Thymus (tissue), 14 donors: ENCODE measurements at places on chromosomes 1 and 21. TPM values are rescaled to one million over a fixed set of nuclear protein-coding genes. Genes with fewer than 3 reads are reported as not detected.

GRCh38 chr1:13550663-13551062 lies 33.0 kb upstream of the PDPN start:
- no peaks in the 10 kb centered on the region for H3K4me1 ChIP-seq
- DNase-seq, result no peak
- H3K36me3 ChIP-seq, result no peaks in the 10 kb centered on the region
- no peak overlapping the region for H3K27ac ChIP-seq
- H3K27me3 ChIP-seq, result no peaks in the 10 kb centered on the region

GRCh38 chr1:209924390-209924789 lies 13.6 kb upstream of the SYT14 start:
- no peaks in the 10 kb centered on the region for H3K36me3 ChIP-seq
- H3K27me3 ChIP-seq, result no peaks in the 10 kb centered on the region
- no peak for DNase-seq

DNA sequence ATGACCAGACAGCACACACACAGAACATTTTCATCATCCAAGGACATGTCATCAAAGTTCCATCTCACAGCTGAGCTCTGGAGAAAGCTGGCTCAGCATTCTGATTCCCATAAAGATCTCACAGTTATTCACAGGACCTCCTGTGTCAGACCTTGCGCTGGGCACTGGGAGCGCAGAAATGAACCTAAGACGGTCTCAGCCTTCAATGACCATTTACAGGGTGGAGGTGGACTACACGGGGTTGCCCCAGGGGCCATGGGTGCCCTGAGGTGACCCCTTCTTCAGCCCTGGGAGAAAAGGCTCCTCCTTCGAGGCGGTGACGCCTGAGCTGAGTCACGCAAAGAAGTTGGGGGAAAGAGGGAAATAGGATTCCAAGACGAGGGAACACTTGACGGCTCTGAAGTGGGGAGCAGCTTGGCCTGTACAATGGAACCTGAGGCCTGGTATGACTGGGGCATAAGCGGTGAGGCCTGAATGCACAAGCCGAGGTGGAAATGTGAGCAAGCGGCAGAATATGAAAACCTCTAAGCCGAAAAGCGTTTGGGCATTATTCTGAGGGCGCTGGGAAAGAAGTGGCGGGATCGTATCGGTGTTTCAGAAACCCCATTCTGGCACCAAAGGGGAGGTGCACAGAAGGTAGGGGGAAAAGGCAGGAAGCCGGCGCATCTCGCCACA lies 797 bp downstream of the CC2D1B start:
- peak; percentile 8 for DNase-seq
- H3K4me3 ChIP-seq, result peak overlapping the region; percentile 85
- peaks cover 24% of the 10 kb centered on the region for H3K36me3 ChIP-seq
- H3K4me1 ChIP-seq, result peaks cover 24% of the 10 kb centered on the region
- H3K27ac ChIP-seq, result peak overlapping the region; percentile 84

GRCh38 chr21:32520875-32521735 lies 64.2 kb downstream of the TCP10L start:
- no peaks in the 10 kb centered on the region for H3K27me3 ChIP-seq
- H3K4me3 ChIP-seq, result no peak overlapping the region
- H3K4me1 ChIP-seq, result peaks cover 6% of the 10 kb centered on the region
- peak overlapping the region; percentile 1 for H3K27ac ChIP-seq
- DNase-seq, result no peak

DNA sequence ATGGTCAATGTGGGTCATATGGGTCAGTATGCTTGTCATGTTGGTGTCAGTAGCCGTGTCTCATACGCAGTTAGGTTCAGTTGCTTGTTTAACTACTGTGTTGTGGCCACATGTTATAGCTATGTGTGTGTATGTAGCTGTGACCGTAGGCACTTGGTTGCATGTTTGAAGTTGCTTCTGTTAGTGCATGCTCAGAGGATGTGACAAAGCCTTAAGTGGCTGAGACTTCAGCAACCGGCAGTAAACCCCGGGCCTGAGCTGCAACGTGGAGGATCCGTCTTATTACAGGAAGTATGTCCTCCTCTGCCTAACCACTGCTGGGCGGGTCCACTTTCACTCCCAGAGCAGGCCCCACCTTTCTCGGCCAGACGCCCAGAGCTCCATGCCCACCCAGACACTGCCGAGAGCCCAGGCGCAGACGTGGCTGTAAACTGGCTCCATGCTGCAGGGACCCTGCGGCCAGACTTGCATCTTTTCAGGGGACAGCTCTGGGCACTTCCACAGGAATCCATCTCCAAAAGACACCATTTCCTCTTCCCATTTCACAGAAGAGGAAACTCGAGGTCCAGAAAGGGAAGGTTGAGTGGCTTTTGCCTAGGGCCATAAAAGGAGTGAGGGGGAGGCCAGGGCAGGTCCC lies 2.2 kb downstream of the TCEA3 start:
- no peaks in the 10 kb centered on the region for H3K36me3 ChIP-seq
- peaks cover 20% of the 10 kb centered on the region for H3K4me1 ChIP-seq
- H3K27ac ChIP-seq, result no peak overlapping the region

GRCh38 chr1:228646717-228647522 lies 88.4 kb upstream of the RHOU start:
- no peaks in the 10 kb centered on the region for H3K36me3 ChIP-seq
- H3K4me3 ChIP-seq, result peak overlapping the region; percentile 46
- H3K4me1 ChIP-seq, result peaks cover 16% of the 10 kb centered on the region
- H3K27ac ChIP-seq, result no peak overlapping the region

DNA sequence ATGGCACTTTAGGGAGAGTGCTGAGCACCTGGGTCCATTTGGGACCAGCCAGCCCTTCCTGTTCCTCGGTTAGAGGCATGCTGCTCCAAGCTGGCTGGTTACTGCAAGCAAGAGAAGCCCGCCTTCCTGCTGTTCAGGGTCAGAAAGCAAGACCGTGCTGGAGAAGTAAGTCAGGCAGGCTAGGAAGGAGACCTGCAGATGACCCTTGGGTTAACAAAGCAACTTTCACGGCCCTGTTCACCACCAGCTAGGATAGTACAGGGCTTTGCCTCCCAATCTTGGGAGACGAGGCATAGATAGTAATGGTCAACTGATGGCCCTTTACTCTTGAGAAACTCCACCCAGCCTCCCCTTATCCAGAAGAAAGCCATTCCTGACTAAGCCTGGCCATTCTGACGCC lies 136.1 kb downstream of the DHRS3 start:
- no peak for DNase-seq
- H3K36me3 ChIP-seq, result peaks cover 10% of the 10 kb centered on the region
- peak overlapping the region; percentile 57 for H3K27ac ChIP-seq
- H3K4me1 ChIP-seq, result peaks cover 56% of the 10 kb centered on the region
- no peaks in the 10 kb centered on the region for H3K27me3 ChIP-seq

DNA sequence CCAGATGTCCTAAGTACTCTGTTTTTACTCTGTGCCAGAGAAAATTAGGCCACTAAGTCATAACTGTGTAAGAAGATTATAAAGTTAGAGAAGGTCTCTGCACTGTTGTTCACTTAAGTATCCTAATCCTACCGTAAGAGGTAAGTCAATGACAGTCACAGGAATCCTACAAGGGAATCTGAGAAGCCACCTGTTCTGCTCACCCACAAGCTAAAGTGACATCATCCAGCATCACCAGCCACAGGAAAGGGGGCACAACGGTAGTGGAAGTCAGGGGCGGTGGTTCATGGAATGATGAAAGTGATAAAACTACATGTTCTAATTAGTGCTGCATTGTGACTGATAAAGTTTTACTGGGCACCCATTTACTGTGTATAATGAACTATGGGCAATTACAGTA lies 92.7 kb downstream of the PLD5 start:
- H3K4me1 ChIP-seq, result no peaks in the 10 kb centered on the region
- DNase-seq, result no peak
- H3K36me3 ChIP-seq, result no peaks in the 10 kb centered on the region
- no peaks in the 10 kb centered on the region for H3K27me3 ChIP-seq
- no peak overlapping the region for H3K27ac ChIP-seq

- DNase-seq, result no peak
- no peaks in the 10 kb centered on the region for H3K27me3 ChIP-seq
- no peak overlapping the region for H3K4me3 ChIP-seq
- no peaks in the 10 kb centered on the region for H3K4me1 ChIP-seq
Observed at GRCh38 chr1:12540580-12541273, 77.3 kb downstream of the DHRS3 start.

DNA sequence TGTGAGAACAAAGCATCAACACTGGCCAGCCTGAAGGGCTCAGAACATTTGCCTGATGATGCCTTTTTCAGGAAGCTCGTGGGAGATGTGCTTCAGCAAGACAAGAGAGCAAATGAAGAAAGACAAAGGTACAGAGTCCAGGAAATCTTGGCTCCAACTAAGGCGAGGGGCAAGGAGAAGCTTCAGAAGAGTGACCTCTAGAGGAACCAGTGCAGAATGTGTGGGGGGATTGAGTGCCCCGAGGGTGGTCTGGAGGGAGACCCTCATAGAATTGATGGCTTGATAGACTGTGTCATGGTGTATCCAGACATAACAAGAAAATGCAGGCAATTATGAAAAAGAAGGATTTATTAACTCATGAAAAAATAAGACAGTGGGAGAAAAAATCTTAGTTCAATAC lies 15.3 kb upstream of the NLRP3 start:
- H3K36me3 ChIP-seq, result no peaks in the 10 kb centered on the region
- H3K27ac ChIP-seq, result no peak overlapping the region
- H3K27me3 ChIP-seq, result no peaks in the 10 kb centered on the region

DNA sequence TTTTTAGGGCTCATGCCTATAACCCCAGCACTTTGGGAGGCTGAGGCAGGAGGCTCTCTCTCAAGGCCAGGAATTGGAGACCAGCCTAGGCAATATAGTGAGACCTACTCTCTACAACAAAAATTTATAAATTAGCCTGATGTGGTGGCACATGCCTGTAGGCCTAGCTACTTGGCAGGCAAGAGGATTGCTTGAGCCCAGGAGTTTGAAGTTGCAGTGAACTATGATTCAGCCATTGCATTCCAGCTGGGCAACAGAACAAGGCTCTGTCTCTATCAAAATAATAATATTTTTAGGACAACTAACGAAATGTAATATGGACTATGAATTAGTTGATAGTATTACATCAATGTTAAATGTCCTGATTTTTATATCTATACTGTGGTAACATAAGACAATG lies 68.8 kb upstream of the ARID1A start:
- no peak overlapping the region for H3K4me3 ChIP-seq
- no peak for DNase-seq
- H3K36me3 ChIP-seq, result no peaks in the 10 kb centered on the region

The HCRTR1 gene
- 0.02 TPM for polyA plus RNA-seq

The CD160 gene
- 0.25 TPM for polyA plus RNA-seq

The PGLYRP4 gene
- polyA plus RNA-seq, result 6.1 TPM

The LORICRIN gene
- 8.6 TPM for polyA plus RNA-seq

The CEP350 gene
- polyA plus RNA-seq, result 8.3 TPM

The TNFSF4 gene
- polyA plus RNA-seq, result 4.5 TPM

The ZBTB17 gene
- 81.3 TPM for polyA plus RNA-seq

The BROX gene
- polyA plus RNA-seq, result 35.8 TPM

The HMGN1 gene
- 382 TPM for polyA plus RNA-seq

The LHX8 gene
- polyA plus RNA-seq, result 0.02 TPM
